ENCODE measurements at places on chromosomes 2 and 18.
A peak's percentile ranks its signal among the peaks of the same experiment; 100 is the strongest.

DNA sequence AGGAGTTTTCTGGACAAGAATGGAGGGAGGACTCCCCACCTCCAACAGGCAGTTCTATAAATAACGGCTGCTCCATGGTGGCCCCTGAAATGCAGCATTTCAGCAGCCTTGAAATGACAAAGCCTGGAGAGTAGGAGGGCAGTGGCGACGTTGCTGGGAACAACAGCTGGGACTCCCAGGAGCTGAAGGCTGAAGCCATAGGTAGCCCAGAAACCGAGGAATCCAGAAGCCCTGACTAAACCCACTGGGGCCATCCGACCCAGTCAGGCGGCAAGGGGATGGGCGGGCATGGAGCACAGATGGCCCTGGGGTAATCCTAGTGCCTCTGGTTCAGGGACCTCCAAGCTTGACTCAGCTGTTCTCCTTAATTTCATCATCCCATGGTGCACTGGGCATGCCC, 9.0 kb downstream of the PRKAG3 start:
- DNase-seq = no peak

GRCh38 chr2:70356941-70357683, 55.2 kb upstream of the FAM136A start:
- DNase-seq = no peak

GRCh38 chr2:217058791-217059755, 199.2 kb upstream of the TNP1 start:
- DNase-seq = no peak

- no peak for DNase-seq
These were observed 222.6 kb downstream of the MREG start for GRCh38 chr2:215790523-215791421.

GRCh38 chr2:102606353-102606752, 13.0 kb upstream of the SLC9A2 start:
- DNase-seq = no peak

DNA sequence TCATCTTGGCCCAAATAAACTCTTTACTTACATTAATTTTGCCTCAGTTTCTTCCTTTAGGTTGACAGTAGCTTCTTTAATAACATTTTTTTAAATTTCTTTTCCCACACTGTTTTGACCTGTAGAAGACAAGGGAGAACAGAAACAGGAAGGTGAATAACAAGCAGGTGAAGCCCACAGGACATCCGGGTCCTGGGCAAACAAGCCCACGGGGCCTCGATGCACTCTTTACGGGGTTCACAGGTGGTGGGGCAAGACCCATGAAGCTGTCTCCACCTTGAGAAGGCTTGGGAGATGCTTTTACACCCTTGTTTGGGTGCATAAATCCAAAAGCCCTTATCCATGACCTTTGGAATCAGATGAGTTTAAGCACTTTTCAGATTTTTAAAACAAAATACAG, 301.0 kb upstream of the MGAT5 start:
- DNase-seq = no peak

GRCh38 chr2:34179511-34179910, 580.4 kb upstream of the FAM98A start:
- DNase-seq = no peak

DNA sequence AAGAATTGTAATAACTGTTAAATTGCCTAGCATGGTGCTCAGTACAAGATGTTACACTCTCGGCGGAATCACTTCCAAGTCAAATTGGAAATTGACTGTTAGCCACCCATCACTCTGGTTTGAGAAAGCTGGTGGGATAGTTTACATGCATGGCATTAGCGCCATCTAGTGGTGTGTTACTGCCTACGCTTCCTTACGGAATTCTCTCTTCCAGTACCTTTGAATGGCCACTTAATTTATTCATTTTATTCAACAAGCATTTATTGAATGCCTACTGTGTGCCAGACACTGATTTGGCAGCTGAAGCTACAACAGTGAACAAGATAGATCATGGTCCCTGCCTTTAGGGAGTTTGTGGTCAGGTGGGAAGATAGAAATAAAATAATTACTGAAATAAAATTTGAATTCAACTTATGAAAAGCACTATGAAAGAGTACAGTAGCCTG, 171.2 kb downstream of the TMEM247 start:
- DNase-seq = peak; percentile 47

GRCh38 chr2:223877721-223878410, 40.5 kb upstream of the AP1S3 start:
- no peak for DNase-seq

DNA sequence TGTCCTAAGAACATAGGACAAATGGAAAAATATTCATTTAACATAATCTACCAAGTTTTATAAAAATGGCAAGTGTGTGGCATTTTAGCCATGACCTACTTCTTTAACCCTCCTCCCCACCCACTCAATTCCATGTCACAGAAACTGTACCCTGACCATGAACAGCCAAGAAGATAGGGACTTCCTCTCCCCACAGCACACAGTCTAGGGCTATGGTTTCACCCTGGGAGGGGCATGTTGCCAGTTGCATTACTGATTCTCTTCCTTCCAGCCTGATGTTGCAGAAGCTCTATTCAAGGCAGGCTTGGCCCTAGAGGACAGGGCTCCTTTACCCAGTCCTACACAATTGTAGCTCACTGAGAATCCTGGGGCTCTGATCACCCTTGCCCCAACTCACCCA, 153.6 kb upstream of the KLF7 start:
- DNase-seq = no peak

GRCh38 chr2:226131299-226131784, 668.3 kb downstream of the IRS1 start:
- no peak for DNase-seq

- DNase-seq = no peak
These were observed 36.8 kb downstream of the PARD6G start for GRCh38 chr18:80210312-80211083.

- no peak for DNase-seq
These were observed 74.1 kb upstream of the SMAD7 start for GRCh38 chr18:49024804-49025421.

DNA sequence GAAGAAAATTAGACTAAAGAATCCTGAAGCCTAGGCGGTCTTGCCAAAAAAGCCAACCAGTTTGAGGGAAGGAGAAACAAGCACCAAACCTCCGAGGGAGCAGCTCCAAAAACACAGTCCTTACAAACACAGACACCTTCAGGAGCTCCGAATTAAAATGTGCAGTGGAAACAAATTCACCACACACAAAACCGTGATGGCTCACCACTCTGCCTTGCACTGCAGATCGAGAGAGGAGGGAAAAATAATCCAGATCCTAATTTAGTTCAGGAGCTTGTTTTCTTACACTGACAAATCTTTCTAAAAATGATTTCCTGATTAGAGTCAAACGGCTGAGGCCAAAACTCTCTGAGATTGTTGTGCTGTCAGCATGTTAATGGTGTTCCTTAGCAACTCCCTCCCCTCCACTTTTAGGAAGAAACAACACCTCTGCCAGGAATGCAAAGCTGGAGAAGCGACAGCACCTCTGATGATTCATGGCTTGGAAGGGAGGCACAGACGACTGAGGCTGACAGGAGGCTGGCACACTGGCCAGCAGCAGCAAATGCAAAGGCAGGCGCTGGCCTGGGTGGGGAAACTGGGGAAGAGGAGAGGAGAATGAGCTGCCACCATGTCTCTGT, 249.4 kb upstream of the KLHL29 start:
- no peak for DNase-seq

DNA sequence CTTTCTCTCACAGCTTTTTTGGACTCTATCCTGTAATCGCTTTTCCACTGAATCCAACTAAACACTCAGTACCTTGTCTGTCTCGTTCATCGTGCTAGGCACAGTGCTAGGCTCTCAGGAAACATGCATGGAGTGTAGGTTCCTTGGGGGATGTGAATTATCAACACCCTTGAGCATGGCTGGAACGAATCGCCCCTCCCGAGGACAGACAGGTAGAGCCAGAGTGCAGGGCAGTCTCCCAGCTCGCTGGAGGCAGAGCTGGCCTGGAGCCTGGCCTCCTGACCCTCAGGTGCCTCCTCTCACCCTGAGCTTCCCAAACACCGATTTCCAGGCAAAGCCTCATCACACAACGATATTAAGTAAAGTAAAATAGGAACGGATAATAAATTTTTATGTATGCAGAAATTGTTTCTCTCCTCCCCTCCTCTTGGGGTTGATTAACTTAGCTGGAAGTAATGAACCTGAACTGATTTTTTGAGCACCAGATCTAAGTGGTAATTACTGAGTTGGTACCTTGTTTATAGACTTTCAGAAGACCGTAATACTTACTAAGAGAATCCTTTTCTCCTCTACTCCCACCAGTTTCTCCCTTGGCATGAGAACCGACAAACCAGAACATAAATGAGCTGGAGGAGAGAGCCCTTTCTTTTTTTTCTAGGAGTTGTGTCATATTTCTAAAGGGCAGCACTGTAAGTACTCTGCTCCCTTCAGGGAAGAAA, 90.5 kb downstream of the MSH2 start:
- no peak for DNase-seq

DNA sequence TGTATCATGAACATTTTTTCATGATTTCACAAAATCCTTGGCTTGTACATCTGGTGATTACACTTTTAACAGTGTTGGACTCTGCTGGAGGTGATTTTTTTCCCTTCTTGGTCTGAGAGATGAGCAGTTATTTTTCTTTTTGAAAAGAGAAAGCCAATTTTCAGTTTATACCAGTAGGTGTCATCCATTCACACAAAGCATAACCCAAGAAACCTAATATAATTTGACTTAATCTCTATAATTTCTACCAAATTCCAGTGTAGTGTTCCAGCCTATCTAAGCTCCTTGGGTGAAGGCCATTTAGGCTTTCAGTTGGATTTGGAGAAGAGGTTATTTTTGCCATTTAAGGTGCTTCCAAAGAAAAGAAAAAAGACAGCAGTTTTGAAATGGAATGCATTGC, 7.7 kb upstream of the ICOS start:
- DNase-seq = no peak

- no peak for DNase-seq
These were observed 29.3 kb downstream of the CYP26B1 start for GRCh38 chr2:72118386-72118785.

DNA sequence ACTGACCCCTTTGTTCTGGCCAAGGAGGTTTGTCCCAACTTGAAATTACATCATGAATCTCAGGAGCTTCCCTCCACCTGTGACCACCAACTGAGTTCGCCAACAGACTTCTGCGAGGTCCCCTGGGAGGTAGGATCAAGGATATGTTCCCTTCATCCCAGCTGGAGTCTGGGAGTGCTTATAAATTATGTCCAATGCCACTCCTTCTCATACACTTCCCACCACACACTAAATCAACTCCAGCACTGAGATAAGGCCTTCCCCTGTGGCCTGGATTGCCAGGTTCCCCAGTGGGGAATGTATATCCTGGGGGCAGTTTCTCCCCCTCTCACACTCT, 99.2 kb downstream of the RND3 start:
- DNase-seq = no peak

GRCh38 chr2:5995832-5996231, 303.6 kb downstream of the SOX11 start:
- no peak for DNase-seq

DNA sequence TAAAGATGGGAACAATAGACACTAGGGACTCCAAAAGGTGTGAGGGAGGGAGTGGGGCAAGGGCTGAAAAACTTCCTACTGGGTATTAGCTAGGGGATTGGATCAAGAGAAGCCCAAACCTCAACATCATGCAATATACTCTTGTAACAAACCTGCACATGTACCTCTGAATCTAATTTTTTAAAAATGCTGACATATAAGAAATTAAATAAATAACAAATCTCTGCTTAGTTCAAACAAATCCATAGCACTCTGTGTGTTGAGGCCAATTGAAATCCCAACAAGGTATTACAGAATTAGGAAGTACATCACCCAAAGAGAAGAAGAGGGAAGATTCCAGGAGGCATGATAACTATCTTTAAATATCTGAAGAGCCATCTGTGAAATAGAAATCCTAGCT, 55.4 kb upstream of the CDH20 start:
- DNase-seq = no peak

GRCh38 chr18:79465392-79465991, 69.8 kb downstream of the NFATC1 start:
- no peak for DNase-seq

DNA sequence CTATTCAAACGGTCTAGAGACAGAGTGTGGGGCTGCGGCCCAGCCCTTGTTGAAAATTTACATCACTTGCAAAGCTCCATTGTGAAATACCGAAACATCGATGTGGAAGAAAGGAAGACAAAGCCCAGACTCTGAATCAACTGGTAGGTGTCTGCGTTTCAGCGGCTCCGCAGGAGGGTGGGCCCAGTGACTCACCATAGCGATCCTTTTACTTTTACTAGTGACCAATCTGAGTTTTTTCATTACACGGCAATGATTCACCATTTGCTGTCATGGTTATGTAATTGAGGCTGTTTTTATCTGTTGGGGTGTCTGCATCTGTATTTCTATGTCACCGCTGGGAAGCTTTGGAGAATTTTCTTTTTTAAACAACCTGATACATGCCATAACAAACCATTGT, 66.6 kb upstream of the ODC1 start:
- no peak for DNase-seq

DNA sequence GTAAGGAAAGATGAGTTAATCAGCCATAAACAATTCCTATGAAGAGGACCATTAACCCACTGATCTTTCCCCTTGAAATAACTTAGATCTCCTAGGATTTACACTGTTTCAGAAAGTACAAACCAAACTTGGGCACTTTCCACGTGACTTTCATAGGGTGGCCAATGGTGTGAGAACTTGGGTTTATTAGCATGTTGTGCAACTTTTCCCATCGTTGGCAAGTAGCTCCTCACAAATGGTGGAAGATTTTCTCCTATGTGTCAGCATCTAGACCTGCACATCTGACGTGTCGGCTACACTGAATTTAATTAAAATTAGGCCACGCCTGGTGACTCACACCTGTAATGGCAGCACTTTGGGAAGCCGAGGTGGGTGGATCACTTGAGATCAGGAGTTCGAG, 116.3 kb downstream of the GALNT1 start:
- DNase-seq = no peak

- no peak for DNase-seq
These were observed 175.6 kb upstream of the RAB6C start for GRCh38 chr2:129803871-129804270.

GRCh38 chr2:230974096-230974913, 21.6 kb upstream of the SPATA3 start:
- DNase-seq = peak; percentile 55

GRCh38 chr2:176115883-176116813, at the start of gene HOXD10:
Gene HOXD10, plus strand, starts transcription at chr2:176116778. Its CDS starts 56 bp downstream, at chr2:176116834.
- DNase-seq = no peak

DNA sequence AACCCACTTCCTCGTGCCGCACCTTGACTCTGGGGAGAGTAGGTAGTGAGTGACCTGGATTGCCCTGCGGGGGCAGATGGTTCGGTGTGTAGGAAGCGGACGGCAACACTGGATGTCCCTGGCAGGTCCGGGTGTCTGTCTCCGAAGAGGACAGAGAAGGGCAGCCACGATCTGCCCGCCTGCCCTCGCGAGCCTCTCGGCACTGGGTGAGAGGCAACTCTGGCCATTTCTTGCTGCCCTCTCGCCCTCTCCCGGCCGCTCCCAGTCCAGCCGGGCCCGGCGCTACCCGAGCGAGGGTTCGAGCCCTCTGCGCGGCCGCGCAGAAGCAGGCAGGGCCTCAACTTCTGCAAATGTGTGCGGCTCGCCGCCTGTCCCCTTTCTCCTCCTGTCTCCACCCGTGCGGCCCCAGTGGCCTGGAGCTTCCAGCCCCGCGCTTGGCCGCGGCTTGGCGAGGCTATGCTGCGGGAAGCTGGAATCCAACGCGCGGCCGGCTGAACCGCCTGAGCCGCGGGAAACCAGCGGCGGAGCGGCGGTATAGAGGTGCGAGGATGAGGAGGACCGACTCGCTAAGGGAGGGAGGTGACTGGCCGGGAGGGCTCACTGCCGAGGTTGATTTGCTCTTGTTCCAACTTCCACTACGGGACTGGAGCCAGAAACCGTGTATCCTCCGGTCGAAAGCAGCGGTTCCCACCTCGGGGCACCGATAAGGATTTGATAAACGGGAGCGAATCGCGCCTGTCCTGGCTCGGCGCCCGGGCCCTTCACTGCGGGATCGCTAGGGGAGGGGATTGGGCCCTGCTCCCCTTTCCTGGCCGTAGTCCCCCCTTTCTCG, 1.5 kb downstream of the EPAS1 start:
- no peak for DNase-seq

Data from activated CD4-positive, CD25-positive, alpha-beta regulatory T cell treated with anti-CD3 and anti-CD28 coated beads, Interleukin-2, amount 50 U/mL, for 16 hours (primary cell).